M059J (cell line): ENCODE measurements at places on chromosomes 12 and 14. TPM values are rescaled to one million over a fixed set of nuclear protein-coding genes. Genes with fewer than 3 reads are reported as not detected.

- no peak for DNase-seq
Observed at GRCh38 chr14:22381408-22381760, 207.6 kb downstream of the DAD1 start.

- DNase-seq, result no peak
Observed at GRCh38 chr14:24310646-24311604, at the start of gene LTB4R. LTB4R (plus strand) TSS chr14:24311502; CDS start chr14:24315652, 4,150 bp downstream.

DNA sequence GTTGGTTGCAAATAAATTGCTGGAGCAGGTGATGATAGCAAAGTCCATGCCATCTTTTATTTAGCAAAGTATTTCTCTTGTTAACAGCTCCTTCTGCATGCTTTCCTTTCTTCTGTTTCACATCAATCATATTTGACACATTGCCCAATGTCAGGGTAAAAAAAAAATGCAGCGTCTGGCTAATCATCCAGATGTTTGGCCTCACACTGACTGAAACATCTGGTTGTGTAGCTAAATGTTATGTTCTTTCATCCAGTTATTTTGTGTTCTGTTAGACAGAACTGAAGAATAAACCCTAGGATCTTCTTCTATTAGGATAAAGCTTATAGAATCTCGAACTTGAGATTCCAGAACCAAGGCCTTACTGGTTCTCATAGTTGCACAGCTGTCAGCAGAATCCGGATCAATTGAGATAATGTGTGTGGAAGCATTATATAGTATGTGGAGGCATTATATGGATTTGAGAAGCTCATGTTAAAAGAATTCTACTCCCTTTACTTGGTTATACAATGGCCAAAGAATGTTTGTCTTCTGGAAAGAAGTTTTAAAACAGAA is 859.2 kb downstream of the DIO2 start:
- no peak for DNase-seq

- DNase-seq, result no peak
Observed at GRCh38 chr12:94182986-94183707, 34.8 kb downstream of the PLXNC1 start.

SOAT2 gene
- total RNA-seq, result 0.22 TPM in 1 of 2 replicates, not detected in the other

GRCh38 chr12:24306001-24306400 is 356.5 kb upstream of the SOX5 start:
- no peak for DNase-seq

GRCh38 chr12:1681493-1681807 is 9.4 kb upstream of the ADIPOR2 start:
- DNase-seq, result no peak
